NCI-H446 treated with DMSO at 0.1 percent for 48 hours (cell line): ENCODE measurements at places on chromosomes 4 and X.

- DNase-seq, result peak; percentile 45
These were observed 236.7 kb downstream of the FRAS1 start for GRCh38 chr4:78293821-78294301.

DNA sequence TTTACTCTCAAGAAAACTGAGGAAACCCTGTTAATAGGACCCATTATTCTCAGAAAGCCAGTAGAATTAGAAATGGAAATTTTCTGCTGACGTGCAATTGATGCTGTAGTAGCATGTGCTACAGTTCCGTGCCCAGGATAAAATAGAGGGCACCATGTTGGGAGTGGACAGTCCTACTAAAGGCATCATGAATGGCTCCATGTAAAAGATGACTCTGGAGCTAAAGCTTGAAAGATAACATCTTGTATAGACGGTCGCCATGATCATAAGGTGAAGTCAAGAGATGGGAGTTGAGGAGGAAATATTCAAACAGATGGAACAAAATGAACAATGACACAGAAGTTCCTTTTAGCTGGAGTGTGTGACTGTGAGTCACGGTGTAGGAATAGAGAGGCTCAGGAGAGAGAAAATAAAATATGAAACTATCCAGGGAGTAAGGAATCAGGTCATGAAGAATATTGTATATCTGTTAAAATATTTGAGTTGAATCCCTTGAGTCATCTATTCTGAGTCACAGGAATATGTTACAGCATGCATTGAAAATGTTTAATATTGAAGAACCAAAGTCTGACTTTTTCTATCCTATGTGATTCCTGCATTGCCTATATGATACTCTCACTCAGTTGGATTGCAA lies 31.8 kb downstream of the ANXA10 start:
- no peak for DNase-seq

GRCh38 chrX:45771560-45772340 lies 571.1 kb upstream of the DIPK2B start:
- DNase-seq, result no peak

- DNase-seq, result no peak
These were observed 45.4 kb downstream of the STOX2 start for GRCh38 chr4:183950536-183950935.

DNA sequence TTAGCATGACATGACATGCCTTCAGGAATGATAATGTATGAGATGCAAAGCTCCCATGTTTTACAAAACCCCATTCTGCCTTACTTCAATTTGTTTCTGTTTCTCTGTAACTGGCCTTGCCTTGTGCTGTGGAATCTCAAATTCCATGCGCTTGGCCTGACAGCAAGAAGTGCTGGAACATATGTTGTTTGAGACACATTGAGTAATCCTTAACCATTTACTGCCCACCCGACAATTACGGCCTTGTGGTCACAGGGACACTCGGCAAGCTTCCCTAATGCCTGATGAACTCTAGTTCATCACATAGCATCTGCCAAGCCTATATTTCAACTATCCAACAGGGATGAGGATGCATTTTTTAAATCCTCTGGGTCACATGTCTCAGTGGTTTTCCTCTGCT lies 226.4 kb upstream of the CASK start:
- no peak for DNase-seq

GRCh38 chr4:1749370-1749769 lies 28.0 kb downstream of the TACC3 start:
- no peak for DNase-seq

DNA sequence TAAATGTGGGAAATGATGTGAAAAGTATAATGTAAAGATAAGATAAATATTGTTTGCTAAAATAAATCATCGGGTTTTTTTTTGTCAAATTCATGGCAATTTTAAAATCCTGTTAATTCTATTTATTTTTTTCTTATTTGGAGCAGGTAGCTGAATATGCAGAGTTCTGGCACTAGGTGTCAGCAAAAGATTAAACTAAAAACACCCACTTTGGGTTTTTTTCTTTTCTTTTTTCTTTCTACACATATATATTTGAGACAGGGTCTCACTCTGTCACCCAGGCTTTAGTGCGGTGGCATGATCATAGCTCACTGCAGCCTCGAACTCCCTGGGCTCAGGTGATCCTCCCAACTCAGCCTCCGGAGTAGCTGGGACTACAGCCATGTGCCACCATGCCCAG lies 6.9 kb upstream of the RAP2C start:
- no peak for DNase-seq

- no peak for DNase-seq
These were observed 25.2 kb upstream of the G3BP2 start for GRCh38 chr4:75698162-75698962.

GRCh38 chr4:42404001-42404400 lies 6.7 kb downstream of the SHISA3 start:
- DNase-seq, result no peak

GRCh38 chrX:53091354-53091753 lies 2.6 kb upstream of the KANTR start:
- no peak for DNase-seq

GRCh38 chr4:5750946-5751665 lies 40.1 kb downstream of the EVC start:
- DNase-seq, result no peak

GRCh38 chrX:41621222-41621723 lies 67.5 kb upstream of the GPR34 start:
- no peak for DNase-seq

GRCh38 chrX:24002167-24002566 lies 24.8 kb downstream of the KLHL15 start:
- no peak for DNase-seq
